ENCODE measurements at places on chromosomes 12 and 14. TPM values are rescaled to one million over a fixed set of nuclear protein-coding genes. Genes with fewer than 3 reads are reported as not detected.

DNA sequence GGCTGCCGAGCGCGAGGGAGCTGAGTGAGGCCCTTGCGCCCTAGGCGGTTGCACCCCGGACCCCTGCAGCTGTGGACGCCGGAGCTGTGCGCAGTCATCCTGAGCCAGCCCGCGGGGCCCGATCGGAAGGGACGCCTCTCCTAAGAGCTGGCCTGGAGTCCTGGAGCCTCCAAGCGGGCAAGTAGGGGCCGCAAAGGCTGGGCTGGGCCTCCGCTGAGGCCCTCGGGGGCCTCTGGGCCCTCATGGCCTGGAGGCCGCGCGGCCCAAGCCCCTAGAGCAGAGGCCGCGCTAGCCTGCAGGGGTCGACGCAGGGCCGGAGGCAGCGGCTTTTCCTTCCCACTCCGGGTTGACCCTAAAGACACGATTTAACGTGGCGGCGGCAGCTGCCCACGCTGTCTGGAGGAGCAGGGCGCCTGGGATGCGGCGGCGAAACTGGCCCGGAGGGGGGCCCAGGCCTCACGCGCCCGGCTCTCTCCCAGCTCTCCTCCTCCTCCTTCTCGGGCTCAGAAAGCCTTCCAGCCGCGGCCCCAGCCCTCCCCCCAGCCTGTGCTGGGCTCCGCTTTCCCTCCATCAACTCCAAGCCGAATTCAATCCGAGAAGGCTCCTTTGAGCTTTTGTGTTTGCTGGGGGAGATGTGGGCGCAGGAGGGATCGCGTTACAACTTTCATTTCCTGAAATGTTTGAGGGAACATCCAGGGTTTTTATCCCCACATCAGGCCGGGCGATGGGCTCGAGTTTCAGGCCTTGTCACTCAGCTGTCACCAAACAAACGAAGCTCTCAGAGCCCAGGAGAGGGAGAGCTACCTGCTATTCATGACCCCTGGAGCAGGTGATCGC, 11.6 kb downstream of the SIX1 start:
- DNase-seq, result no peak

GRCh38 chr12:59811991-59812390, 216.2 kb downstream of the SLC16A7 start:
- no peak for DNase-seq

The DHRS7 gene
- 47.4 TPM for total RNA-seq

DNA sequence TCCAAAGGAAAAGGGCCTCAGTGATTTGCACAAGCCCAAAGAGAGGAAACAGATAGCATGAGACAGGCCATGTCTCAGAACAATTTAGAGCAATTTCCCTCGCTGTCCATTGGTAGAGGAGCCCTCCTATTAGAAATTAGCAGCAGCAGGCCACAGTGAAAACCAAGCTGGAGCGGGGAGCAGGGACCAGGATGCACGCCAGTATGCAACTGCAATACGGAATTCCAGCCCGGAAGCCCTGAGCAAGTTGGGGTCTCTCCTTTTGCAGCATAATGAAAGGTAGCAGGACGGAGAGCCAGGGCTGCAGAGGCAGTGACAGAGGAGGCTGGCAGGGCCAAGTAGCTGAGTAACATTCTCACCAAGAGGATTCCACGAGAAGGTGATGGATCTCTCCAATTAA, 84.9 kb upstream of the CLMN start:
- DNase-seq, result no peak

The JAG2 gene
- total RNA-seq, result 31.7 TPM

- peak; percentile 41 for DNase-seq
Measured at GRCh38 chr12:56628671-56629458, 1.3 kb downstream of the BAZ2A start.

DNA sequence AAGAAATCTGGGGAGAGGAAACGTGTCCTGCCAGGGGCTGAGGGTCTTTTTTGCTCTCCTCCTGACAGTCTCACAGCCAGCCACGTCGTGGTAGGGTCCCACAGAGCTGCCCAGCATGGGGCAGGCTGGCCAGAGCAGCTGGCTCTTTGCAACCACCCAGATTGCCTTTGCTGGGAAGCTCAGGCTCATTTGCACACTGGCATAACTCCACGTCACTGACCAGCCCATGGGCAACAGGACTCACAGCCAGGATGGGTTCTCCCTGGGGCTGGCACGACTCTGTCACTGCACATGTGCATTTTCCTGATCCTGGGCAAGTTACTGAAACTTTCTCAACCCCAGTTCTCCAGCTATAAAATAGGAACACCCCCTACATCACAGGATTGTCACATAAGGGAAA, 242.2 kb downstream of the DPF3 start:
- DNase-seq, result no peak
